Inflammatory macrophage treated with lipopolysaccharide for 4 hours (primary cell): ENCODE measurements at places on chromosomes 5 and 9.
A peak's percentile ranks its signal among the peaks of the same experiment; 100 is the strongest.

DNA sequence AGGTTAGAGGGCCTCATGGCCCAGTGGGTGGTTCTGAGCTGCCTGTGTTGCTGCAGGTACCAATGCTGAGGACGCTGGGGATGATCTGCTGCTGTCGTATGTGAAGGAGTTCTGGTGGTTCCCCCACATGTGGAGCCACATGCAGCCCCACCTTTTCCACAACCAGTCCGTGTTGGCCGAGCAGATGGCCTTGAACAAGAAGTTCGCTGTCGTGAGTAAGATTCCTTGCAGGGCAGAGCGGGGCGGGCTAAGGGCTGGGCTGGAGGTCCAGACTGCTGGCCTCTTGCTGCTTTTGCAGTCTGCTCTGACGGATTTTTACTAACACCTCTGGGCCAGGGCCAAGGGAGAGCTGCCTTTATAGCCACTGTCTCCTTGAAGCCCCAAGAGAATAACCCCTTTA lies 26.9 kb downstream of the NDST1 start:
- no peak for DNase-seq

- DNase-seq, result no peak
Observed at GRCh38 chr5:44334622-44335021, 54.6 kb downstream of the FGF10 start.

GRCh38 chr5:174155706-174156105 lies 110.2 kb downstream of the NSG2 start:
- no peak for DNase-seq

- no peak for DNase-seq
Observed at GRCh38 chr9:33128570-33128969, 38.6 kb downstream of the B4GALT1 start.

GRCh38 chr5:58507715-58508114 lies 16.5 kb downstream of the GAPT start:
- DNase-seq, result no peak

DNA sequence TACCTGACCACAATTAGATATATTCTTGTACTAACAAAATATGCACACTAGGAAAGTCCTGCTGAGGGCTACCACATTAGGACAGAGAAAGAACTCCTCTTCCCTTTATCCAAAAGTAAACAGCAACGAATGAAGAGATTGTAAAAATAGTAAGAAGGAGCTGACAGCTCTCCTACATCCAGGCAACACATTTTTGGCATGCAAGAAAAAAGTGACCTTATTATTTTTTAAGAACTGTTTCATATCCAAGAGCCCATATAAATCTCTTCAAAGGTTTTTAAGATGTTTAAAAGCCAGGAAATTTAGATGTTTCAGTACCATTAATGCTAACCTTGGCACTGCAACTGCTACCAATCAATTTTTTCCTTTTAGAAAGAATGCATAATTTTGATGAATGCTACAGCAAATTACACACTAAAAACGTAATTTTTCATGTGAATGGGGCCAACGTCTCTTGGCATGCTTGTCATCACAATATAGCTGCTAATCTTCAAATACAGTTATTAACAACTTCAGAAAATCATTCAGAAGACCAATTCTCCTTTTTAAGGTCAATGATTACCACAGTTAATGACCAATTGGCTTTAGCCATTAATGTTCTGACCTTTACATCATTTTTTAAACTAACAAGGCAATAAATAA lies 132.0 kb downstream of the FBXL17 start:
- DNase-seq, result no peak

DNA sequence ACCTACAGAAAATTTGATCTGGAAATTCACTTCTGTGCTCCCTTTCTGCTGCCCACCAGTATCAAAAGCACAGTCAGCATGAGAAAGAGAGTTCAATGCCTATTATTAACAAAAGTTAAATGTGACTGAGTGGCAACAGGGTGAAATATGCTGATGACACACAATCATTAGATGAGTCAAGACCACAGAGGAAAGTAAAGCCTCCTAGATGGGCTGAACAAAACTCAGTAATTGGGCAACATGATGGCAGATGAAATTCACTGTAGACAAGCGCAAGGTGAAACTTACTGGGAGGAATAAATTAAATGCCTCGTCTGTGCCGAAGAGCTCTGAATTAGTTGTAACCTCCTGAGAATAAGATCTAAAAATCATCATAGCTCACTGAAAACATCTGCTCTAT lies 752.8 kb downstream of the IRX1 start:
- DNase-seq, result no peak

- no peak for DNase-seq
Observed at GRCh38 chr5:79074641-79075040, 5.1 kb downstream of the BHMT2 start.

GRCh38 chr9:38342096-38342495 lies 50.4 kb upstream of the ALDH1B1 start:
- DNase-seq, result no peak

- peak; percentile 63 for DNase-seq
Observed at GRCh38 chr5:89128092-89128491, 245.1 kb upstream of the MEF2C start.

GRCh38 chr5:109823597-109823996 lies 133.9 kb downstream of the MAN2A1 start:
- no peak for DNase-seq

GRCh38 chr5:103498211-103498610 lies 64.4 kb downstream of the NUDT12 start:
- DNase-seq, result no peak

DNA sequence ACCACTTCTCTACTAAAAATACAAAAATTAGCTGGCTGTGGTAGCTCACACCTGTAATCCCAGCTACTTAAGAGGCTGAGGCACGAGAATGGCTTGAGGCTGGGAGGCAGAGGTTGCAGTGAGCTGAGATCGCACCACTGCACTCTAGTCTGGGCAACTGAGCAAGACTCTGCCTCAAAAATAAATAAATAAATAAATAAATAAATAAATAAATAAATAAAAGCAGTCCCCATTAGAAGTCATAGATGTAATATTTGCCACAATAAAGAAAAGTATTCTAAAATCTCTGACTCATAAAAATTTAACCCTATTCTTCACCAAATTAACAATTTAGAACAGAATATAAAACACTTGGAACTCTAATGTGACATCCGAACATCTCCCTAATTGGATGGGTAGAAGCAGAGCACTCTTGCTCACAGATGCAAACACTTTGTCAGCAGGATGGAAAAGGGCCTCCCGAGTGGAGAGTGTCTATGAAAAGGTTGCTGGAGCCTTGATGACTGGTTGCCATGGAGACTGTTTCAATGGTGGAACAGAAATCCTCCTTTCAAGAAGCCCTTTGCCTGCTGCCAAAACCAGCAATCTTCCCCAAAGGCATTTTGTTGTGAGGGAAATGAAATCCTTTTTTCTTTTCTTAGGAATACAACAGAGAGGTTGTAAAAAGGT lies 38.9 kb upstream of the TRAF1 start:
- DNase-seq, result no peak
